ENCODE measurements at places on chromosomes 4 and X. TPM values are rescaled to one million over a fixed set of nuclear protein-coding genes. Genes with fewer than 3 reads are reported as not detected.

DUSP21 gene
- not detected for total RNA-seq

PNCK gene
- total RNA-seq = not detected

MEPE gene
- not detected for total RNA-seq

LRIT3 gene
- total RNA-seq = 0.16 TPM

ADRA2C gene
- 0.85 TPM for total RNA-seq

NXF2 gene
- not detected for total RNA-seq

S100G gene
- not detected for total RNA-seq

LARP7 gene
- total RNA-seq = 51.5 TPM

PCSK1N gene
- not detected for total RNA-seq

FAM9C gene
- total RNA-seq = 0.17 TPM

SLC26A1 gene
- 0.57 TPM for total RNA-seq

GPR34 gene
- total RNA-seq = 58.4 TPM

GLRA2 gene
- not detected for total RNA-seq

ANKRD17 gene
- total RNA-seq = 59.3 TPM

Measured in subcutaneous adipose tissue (tissue), 4 donors.